Stimulated activated CD8-positive, alpha-beta memory T cell treated with anti-CD3 and anti-CD28 coated beads, Interleukin-7, amount 100 ng/mL, for 4 hours (primary cell): ENCODE measurements at places on chromosomes 12 and 14.

GRCh38 chr14:70599345-70599744 lies 1.1 kb downstream of the MED6 start:
- no peak for DNase-seq

- no peak for DNase-seq
Measured at GRCh38 chr12:116213885-116214527, 63.5 kb downstream of the MED13L start.

- DNase-seq: peak; percentile 75
Measured at GRCh38 chr14:100078997-100079725, 13.9 kb downstream of the EVL start.

- no peak for DNase-seq
Measured at GRCh38 chr14:38207736-38208617, at the start of gene SSTR1. TSS of gene SSTR1 (plus strand) at chr14:38207904. CDS start at chr14:38209390, 1,486 bp downstream.

- DNase-seq: no peak
Measured at GRCh38 chr14:105060751-105061427, 4.3 kb downstream of the GPR132 start.

GRCh38 chr12:6114476-6114870 lies 10.0 kb downstream of the VWF start:
- DNase-seq: no peak

- DNase-seq: no peak
Measured at GRCh38 chr12:126038434-126038833, 973.2 kb downstream of the AACS start.

DNA sequence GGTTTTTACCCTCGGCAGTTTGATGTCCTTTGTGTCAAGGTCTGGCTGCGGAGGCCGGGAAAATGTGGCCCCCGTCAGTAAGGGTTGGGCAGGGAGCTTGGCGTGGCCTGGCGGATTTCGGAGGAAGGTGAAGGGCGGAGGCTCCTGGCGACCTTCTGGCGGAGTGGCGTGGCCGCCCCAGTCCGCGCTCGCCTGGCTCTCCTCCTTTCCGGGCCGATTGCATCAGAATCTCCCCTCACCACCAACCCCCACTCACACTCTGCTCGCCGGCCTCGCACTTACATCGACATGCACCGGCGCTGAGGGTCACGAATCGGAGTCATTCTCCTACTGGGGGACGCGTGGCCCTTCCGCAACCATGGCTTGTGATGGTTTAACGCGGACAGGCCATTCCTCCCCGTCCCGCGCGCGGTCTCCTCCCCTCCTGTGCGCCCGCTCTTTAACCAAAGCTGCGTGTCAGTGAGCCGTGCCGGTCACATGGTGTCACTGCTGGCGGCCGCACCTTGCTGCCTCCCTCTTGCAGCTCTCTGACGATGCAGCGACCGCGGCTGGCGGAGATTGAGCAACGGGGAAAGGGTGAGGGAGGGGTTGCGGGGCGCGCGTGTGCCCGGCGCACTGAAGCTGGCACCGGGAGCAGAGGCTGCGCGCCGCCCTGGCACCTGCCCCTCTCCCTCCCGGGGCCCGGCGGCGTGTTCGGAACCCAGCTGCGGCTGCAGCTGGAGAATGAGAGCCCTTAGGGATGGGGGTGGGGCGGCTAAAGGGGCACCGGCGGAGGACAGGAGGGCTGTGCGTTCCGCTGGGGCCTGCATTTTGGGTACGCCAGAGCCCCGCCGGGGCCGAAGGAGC lies at the start of gene SLC38A1:
Gene SLC38A1 (minus strand): TSS at position 461 of the 846 bp plus-strand sequence. CDS start 29,243 bp downstream, outside the sequence.
- peak; percentile 84 for DNase-seq

GRCh38 chr14:23077962-23078361 lies 17.0 kb downstream of the ACIN1 start:
- DNase-seq: no peak

GRCh38 chr14:62692490-62693106 lies 352.7 kb downstream of the KCNH5 start:
- no peak for DNase-seq

DNA sequence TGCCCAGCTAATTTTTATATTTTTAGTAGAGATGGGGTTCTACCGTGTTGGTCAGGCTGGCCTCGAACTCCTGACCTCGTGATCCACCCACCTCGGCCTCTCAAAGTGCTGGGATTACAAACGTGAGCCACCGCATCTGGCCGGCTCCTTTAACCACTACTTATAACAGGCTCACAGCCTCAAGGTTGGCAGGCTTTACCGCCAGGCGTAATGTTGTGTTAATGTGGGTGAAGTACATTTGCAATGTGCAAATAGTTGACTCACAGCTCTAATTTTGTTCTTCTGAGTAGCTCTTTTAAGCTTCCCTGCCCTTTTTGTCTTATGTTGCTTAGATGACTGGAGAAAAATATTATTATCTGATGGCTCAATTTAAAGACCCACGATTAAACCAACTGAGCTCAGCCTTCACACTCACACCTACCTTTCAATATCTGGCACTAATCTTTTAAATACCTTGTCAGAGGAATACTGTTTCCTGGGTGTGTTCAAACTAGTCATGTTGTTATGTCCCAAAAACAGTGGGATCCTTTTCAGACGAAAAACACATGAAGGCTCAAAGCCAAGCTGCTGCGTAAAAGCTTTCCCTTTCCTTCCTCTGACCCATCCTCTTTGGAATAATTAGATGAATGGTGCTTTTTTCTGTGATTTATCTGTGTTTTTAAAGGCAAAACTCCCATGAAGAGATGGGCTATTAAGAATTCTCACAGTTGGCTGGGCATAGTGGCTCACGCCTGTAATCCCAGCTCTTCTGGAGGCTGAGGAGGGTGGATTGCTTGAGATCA lies 57.2 kb upstream of the USP44 start:
- no peak for DNase-seq
